ENCODE measurements at places on chromosomes 4 and X.

- H3K4me3 ChIP-seq: no peak overlapping the region
- H3K36me3 ChIP-seq: peaks cover 9% of the 10 kb centered on the region
- no peak overlapping the region for H3K27ac ChIP-seq
- no peak for DNase-seq
Observed at GRCh38 chrX:56798339-56798711, 69.3 kb downstream of the NBDY start.

DNA sequence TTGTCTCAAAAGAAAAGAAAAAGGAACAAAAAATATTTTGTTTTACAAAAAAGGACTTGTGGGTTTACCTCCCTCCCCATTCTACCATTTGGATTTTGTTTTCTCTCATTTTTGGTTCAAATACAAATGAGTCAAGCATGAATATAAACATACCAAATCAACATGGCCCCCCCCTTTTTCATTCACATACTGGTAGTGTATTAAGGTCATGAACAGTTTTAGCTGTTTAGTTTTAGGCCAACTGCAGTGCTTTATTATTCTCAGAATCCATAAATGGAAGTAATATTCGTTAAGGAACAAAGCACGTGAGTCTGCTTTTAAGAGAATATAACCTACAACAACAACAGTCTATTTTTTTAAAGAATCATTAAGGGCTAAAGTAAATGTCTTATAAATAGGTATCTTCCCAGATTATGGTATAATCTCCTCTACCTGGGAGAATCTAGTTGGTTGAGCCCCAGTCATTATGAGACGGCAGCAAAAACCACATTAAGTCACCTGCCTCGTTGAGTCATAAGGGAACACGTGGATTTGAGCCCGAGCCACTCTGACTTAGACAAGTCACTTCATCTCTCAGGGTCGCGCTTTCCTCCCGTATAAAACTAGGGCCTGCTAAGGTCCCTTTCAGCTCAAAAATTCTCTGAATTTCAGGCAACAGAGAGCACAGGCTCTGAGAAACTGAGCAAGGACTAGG is 26.7 kb downstream of the BCLAF3 start:
- no peaks in the 10 kb centered on the region for H3K27me3 ChIP-seq
- peaks cover 22% of the 10 kb centered on the region for H3K4me1 ChIP-seq
- H3K36me3 ChIP-seq: peaks cover 14% of the 10 kb centered on the region
- no peak overlapping the region for H3K4me3 ChIP-seq

DNA sequence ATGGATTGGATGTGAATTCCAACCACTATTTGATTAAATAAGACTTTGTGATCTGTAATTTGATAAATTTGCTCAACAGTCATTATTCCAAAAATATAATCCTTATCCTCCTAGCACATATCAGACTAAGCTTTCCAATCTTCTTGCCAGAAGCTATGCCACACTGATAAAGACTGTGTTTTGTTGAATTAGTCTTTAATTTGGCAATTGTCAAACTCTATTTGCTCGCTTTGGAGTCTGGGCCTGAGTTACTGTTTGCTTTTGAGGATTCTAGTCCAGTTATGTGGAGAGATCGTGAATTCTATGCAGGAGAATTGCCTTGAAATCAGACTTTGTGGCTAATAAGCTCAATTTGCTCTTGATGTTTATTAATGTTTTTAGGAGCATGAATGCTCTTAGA is 10.9 kb upstream of the RNF150 start:
- no peak for DNase-seq
- no peak overlapping the region for H3K27ac ChIP-seq
- H3K36me3 ChIP-seq: no peaks in the 10 kb centered on the region
- no peaks in the 10 kb centered on the region for H3K4me1 ChIP-seq
- H3K27me3 ChIP-seq: peaks cover 2% of the 10 kb centered on the region

- H3K4me1 ChIP-seq: no peaks in the 10 kb centered on the region
- no peaks in the 10 kb centered on the region for H3K27me3 ChIP-seq
- no peaks in the 10 kb centered on the region for H3K36me3 ChIP-seq
- DNase-seq: no peak
- no peak overlapping the region for H3K4me3 ChIP-seq
Observed at GRCh38 chrX:66002824-66003680, 36.8 kb downstream of the VSIG4 start.

GRCh38 chrX:42472727-42473126 is 305.2 kb downstream of the PPP1R2C start:
- no peak overlapping the region for H3K27ac ChIP-seq
- no peaks in the 10 kb centered on the region for H3K4me1 ChIP-seq
- H3K27me3 ChIP-seq: no peaks in the 10 kb centered on the region
- no peak overlapping the region for H3K4me3 ChIP-seq

- peaks cover 17% of the 10 kb centered on the region for H3K4me1 ChIP-seq
- peak overlapping the region; percentile 99 for H3K27ac ChIP-seq
- no peaks in the 10 kb centered on the region for H3K27me3 ChIP-seq
Observed at GRCh38 chrX:120560405-120560841, 339 bp downstream of the CUL4B start.

DNA sequence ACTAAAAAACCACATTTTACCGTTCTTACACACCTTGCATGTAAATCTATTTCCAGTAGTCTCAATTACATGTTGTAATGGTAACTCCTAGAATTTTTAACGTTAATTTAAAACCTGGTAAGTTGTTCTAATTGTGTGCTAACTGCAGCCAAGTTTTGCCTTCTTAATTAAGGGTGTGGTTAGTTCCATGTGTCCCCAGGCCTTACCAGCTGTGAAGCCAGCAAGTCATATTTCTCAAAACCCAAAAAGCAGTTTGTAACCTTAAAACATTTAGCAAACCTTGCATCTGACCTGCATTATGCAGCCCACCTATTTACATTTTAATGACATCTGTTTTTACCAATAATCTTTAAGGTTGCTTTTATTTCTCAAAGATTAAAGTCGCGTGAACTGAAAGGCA is 18.4 kb upstream of the FAM47E start:
- DNase-seq: no peak
- no peaks in the 10 kb centered on the region for H3K27me3 ChIP-seq
- H3K27ac ChIP-seq: peak overlapping the region; percentile 78
- no peak overlapping the region for H3K4me3 ChIP-seq
- H3K36me3 ChIP-seq: peaks cover 6% of the 10 kb centered on the region
- H3K4me1 ChIP-seq: peaks cover 27% of the 10 kb centered on the region

DNA sequence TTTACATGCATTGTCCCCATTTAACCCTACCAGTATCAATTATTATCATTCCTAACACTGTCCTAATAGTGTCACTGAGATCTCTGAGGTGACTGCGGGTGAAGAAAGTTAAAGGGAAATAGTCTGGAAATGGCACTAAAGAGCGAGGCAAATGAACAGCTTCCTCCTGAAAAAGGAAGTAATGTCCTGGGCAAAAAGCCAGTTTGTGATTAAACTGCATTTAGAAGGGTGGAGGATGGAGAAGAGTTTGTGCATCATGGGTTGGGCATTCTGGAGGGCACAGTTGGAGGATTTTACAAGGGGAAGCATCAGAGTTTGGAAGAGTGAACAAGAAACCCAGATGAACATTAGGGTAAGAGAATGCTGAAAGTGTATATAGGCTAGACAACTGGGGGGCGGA is 60.5 kb upstream of the SLC25A4 start:
- H3K4me3 ChIP-seq: no peak overlapping the region
- no peak overlapping the region for H3K27ac ChIP-seq
- H3K36me3 ChIP-seq: no peaks in the 10 kb centered on the region

GRCh38 chrX:102988517-102988916 is 51.4 kb downstream of the RAB40AL start:
- no peak overlapping the region for H3K27ac ChIP-seq
- no peaks in the 10 kb centered on the region for H3K36me3 ChIP-seq
- H3K4me1 ChIP-seq: no peaks in the 10 kb centered on the region
- H3K27me3 ChIP-seq: no peaks in the 10 kb centered on the region

DNA sequence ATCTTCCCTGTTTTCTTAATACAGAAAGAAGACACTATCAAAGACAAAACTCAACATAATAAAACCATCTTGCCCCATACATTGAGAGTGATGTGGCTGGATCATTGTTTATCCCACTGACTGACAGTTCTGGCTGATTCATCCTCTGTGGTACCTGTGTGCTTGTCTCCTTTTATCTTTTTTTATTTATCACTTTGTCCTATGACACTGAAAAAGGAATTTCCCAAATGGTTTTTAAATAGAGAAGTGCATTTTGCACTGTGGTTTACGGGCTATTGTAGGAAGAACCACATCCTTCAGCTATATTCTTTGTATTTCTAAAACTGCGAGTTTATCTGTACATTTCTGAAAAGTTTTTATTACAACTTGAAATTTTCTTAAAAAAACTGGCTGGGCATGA is 15.0 kb downstream of the TTC29 start:
- H3K27me3 ChIP-seq: no peaks in the 10 kb centered on the region
- H3K4me1 ChIP-seq: peaks cover 5% of the 10 kb centered on the region
- H3K36me3 ChIP-seq: no peaks in the 10 kb centered on the region
- H3K27ac ChIP-seq: no peak overlapping the region
- no peak overlapping the region for H3K4me3 ChIP-seq

DNA sequence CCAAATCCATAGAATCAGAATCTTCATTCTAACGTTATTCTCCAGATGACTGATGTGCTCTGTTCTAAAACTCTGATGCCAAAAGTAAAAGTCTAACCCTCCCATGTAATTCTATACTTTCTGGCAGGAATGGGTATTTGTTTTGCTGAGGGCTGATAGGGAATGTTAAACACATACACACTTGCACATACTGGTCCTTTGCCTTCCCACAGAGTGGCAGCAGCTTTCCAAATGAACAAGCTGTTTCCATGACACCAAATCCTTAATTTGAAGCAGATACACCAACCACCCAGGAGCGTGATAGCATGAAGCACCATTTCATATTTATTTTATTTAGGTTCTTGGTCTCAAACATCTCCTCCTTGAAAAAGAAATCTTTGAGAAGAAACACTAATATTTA is 155.5 kb upstream of the PRDX4 start:
- no peak for DNase-seq
- peaks cover 14% of the 10 kb centered on the region for H3K4me1 ChIP-seq
- H3K4me3 ChIP-seq: no peak overlapping the region
- H3K36me3 ChIP-seq: peaks cover 1% of the 10 kb centered on the region
- no peak overlapping the region for H3K27ac ChIP-seq

GRCh38 chr4:120842031-120842430 is 80.5 kb downstream of the PRDM5 start:
- H3K4me1 ChIP-seq: peaks cover 11% of the 10 kb centered on the region
- H3K27ac ChIP-seq: peak overlapping the region; percentile 33
- DNase-seq: no peak
- H3K36me3 ChIP-seq: no peaks in the 10 kb centered on the region
- H3K27me3 ChIP-seq: no peaks in the 10 kb centered on the region

- H3K36me3 ChIP-seq: peaks cover 10% of the 10 kb centered on the region
- DNase-seq: no peak
- no peaks in the 10 kb centered on the region for H3K27me3 ChIP-seq
- peaks cover 19% of the 10 kb centered on the region for H3K4me1 ChIP-seq
Observed at GRCh38 chr4:1241466-1241935, 7.4 kb downstream of the CTBP1 start.

DNA sequence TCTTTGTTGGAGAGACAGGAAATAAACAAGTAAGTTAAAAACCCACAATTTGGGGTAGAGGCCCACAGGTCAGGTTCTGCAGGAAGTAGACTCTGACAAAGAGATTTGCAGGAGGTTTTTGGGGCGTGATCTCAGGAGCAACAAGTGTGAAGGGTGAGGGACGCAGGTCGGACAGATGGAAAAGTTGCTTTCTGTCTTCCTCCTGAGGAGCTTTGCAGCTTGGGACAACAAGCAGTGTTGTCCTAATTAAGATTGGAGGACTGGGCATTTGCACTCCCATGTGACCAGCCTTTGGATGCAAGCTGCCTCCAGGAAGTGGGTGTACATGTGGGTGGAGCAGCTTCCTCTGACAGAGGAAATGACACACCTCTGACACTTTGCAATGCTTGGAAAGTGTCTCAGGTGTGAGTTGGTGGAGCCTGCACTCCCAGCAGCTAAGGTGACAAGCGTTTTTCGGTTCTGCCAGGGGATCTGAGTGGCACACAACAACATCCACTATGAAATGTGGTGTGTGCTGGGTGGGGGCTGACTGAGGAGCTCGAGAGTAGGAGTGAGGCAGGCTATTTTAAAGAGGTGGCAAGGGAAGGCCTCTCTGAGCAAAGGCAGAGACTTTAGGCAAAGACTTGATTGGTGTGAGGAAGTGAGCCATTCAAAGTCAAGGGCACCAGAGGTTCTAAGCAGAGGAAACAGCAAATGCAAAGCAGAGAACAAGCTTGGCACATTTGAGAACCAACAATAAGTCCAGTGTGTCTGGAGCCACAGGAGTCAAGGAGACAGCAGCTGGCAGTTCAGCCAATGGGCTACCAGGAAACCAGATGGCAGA is 339.8 kb upstream of the GATB start:
- H3K4me3 ChIP-seq: no peak overlapping the region
- peaks cover 3% of the 10 kb centered on the region for H3K27me3 ChIP-seq
- no peak for DNase-seq
- no peak overlapping the region for H3K27ac ChIP-seq

DNA sequence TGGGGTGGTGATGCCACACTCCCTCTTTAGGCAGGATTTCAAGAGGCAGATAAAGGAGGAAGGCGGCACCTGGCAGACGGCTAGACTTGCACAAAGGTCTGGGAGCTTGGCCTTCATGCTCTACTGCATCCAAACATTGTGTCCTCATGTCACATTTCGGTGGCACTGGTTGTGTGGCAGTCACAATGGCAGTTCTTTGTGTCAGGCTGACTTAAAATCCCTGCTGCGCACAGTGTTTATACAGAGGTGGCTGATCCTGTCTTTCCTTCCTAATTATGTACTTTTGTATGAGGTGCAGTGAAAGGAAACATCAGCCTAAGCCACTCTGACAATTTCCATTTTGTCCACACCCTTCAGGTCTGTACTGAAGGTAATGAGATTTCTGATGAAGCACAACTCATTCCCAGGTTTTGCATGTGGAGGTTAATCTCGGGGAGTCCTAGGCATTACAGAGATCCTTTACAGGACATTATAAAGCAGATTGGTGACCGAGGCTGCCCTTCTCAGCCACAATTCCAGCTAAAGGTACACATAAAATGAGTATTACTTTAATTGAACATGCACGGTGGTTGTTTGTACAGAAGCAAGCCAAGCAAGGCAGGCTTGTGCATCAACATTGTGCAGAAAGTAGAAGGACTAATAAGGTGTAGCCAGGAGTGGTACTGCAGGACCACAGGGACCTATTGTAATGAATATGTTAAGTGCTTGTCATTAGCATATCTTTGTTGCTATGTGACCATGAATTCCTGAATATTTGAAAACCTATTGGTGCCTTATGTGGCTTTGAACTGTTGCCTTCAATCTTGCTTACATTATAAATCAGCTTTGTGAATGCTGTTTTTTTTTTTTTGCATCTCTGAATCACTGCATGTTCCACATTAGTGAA is 147.6 kb downstream of the STK32B start:
- H3K36me3 ChIP-seq: no peaks in the 10 kb centered on the region
- H3K4me1 ChIP-seq: no peaks in the 10 kb centered on the region
- DNase-seq: no peak

GRCh38 chrX:38205039-38205438 is 15.6 kb downstream of the SRPX start:
- DNase-seq: no peak
- no peak overlapping the region for H3K27ac ChIP-seq
- no peaks in the 10 kb centered on the region for H3K27me3 ChIP-seq
- no peaks in the 10 kb centered on the region for H3K4me1 ChIP-seq
- H3K36me3 ChIP-seq: peaks cover 2% of the 10 kb centered on the region
- H3K4me3 ChIP-seq: no peak overlapping the region

DNA sequence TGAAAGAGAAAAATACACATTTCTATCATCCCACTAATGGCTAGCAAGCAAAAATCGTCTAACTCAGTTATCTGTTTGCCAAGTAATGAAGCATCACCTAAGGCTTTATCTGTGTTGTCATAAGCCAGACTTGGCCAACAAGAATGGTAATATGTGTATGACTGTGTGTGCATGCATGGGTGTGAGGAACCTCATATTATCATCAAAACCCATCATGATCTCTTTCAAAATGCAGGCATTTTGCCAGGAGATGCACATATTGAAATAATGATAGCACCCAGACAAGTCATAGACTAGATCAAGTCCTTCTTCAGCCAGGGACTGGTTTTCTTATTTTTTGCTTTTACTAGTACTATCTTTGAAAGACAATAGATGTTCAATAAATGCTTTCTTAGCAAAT is 172.5 kb upstream of the FMR1 start:
- H3K27ac ChIP-seq: no peak overlapping the region
- DNase-seq: no peak

Data from progenitor cell of endocrine pancreas (in vitro differentiated cells).